CD8-positive, alpha-beta memory T cell (primary cell): ENCODE measurements at places on chromosomes 3 and 15. TPM values are rescaled to one million over a fixed set of nuclear protein-coding genes. Genes with fewer than 3 reads are reported as not detected.

GFM1 gene
- 91.2 TPM for total RNA-seq

DNA sequence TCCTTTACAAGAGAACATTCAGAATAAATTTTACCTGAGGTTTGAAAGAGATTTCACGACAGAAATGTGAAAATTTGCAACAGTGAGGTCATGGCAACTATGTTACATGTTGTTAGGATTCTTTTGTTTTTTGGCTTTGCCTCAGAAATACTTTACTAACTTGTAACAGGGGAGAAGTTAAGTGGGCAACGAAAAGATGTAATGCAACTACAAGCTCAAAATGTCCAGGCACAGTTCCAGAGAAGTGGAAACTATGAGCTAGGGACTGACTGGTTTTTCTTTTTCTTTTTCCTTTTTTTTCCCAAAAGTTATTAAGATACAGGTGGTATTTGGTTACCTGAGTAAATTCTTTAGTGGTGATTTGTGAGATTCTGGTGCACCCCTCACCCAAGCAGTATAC lies 111.5 kb upstream of the PPP2R3A start:
- H3K27me3 ChIP-seq, result no peaks in the 10 kb centered on the region
- H3K27ac ChIP-seq, result no peak overlapping the region
- H3K4me1 ChIP-seq, result no peaks in the 10 kb centered on the region
- no peaks in the 10 kb centered on the region for H3K36me3 ChIP-seq

AGBL1 gene
- total RNA-seq, result not detected

DNA sequence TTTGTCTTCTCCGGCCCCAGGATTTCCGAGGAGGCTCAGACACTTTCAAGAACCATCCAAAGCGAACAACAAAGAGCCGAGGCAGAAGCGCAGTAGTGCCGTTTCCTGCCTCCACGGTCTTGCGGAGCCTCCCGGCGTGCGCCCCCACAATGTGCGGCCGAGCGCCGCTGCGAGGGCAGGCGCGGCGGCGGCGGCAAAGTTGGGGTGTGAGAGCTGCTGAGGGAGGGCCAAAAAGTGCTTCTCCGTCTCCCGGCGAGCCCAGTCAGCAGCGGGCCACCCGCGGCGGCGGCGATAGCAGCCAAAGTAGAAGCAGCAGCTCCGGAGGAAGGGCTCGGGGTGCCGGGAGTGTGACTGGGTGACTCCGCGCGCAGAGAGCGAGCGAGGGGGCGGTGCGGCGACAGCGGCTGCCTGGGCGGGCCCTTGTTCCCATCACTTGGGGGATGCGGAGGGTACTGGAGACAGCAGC lies 749.1 kb downstream of the ROBO1 start:
- no peak overlapping the region for H3K4me3 ChIP-seq
- no peaks in the 10 kb centered on the region for H3K36me3 ChIP-seq
- no peak overlapping the region for H3K27ac ChIP-seq
- no peaks in the 10 kb centered on the region for H3K4me1 ChIP-seq

GRCh38 chr15:76566276-76566675 lies 229.7 kb downstream of the ISL2 start:
- H3K27ac ChIP-seq, result no peak overlapping the region
- no peaks in the 10 kb centered on the region for H3K36me3 ChIP-seq
- no peak for DNase-seq
- no peaks in the 10 kb centered on the region for H3K4me1 ChIP-seq
- no peaks in the 10 kb centered on the region for H3K27me3 ChIP-seq
- H3K4me3 ChIP-seq, result no peak overlapping the region

GRCh38 chr15:39969002-39969394 lies 35.1 kb downstream of the EIF2AK4 start:
- DNase-seq, result no peak
- peaks cover 17% of the 10 kb centered on the region for H3K36me3 ChIP-seq
- H3K27ac ChIP-seq, result no peak overlapping the region
- no peak overlapping the region for H3K4me3 ChIP-seq
- H3K27me3 ChIP-seq, result no peaks in the 10 kb centered on the region

- H3K4me1 ChIP-seq, result no peaks in the 10 kb centered on the region
- H3K36me3 ChIP-seq, result no peaks in the 10 kb centered on the region
- H3K27ac ChIP-seq, result no peak overlapping the region
- no peak overlapping the region for H3K4me3 ChIP-seq
These were observed 203.6 kb upstream of the NR2F2 start for GRCh38 chr15:96126859-96127258.

DNA sequence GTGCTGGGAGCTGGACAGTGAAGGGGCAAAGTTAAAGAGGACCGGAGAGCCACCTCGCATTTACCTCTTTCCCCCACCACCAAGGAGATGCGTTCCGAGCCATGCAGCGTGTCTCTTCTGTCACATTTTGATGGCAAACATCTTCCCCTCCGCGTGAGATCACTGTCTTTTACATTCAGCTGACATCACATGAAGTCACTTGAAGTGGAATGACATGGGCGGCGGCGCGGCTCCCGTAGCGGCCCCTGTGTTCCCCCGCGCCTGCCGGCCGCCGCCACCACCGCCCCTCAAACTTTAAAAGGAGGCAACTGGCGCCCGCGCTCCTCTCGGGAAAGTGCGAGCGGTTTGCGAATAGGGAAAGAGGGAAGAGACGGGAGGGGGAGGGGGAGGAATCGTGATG lies at the start of gene FEZF2:
Gene FEZF2, minus strand, starts transcription at position 336 of the 400 bp plus-strand sequence. CDS start 682 bp downstream, outside the sequence.
- H3K4me3 ChIP-seq, result no peak within 1 kb of the TSS
- peaks cover 17% of the 10 kb centered on the region for H3K27me3 ChIP-seq
- no peak within 1 kb of the TSS for H3K27ac ChIP-seq
- no peaks in the 10 kb centered on the region for H3K36me3 ChIP-seq
- DNase-seq, result no peak

ACOX2 gene
- not detected for total RNA-seq

DNA sequence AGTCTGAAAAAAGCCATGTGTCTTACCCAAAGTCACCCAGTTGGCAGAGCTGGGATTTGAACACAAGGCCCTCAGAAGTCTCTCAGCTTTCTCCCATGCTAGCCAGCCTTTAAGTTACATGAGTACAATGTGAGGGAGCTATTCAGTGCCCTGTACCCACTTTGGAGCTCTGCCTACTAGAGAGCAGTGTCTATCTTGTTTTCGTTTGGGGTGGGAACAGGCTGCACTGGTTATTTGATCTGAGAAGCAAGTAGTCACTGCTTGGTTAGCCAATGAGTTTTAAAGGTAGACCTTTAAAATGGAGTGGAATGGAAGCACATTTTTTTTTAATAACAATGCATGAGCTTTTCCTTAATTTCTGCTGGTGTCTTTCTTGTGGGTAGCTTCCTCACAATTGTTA lies 231.1 kb upstream of the BHLHE40 start:
- no peak overlapping the region for H3K4me3 ChIP-seq
- no peak for DNase-seq
- H3K4me1 ChIP-seq, result peaks cover 18% of the 10 kb centered on the region

DNA sequence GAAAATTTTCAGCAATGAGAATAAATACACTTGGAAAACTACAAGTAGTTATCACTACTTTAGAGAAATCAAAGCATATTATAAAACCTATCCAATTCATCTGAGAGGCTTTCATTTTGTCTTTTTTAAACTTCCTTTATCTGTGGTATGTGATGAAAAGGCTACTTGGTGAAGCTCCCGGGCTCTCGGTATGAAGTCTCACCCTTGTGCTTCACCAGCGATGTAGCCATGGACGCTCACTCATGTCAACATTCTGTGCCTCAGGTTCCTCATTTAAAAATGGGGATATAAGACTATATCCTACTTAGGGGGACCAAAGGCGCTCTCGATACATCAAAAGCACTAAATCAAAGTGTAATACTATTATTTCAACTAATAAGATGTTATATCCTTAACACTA lies 14.9 kb downstream of the SATB1 start:
- no peak for DNase-seq
- H3K4me3 ChIP-seq, result peak overlapping the region; percentile 9
- no peaks in the 10 kb centered on the region for H3K27me3 ChIP-seq

CLDN1 gene
- total RNA-seq, result 0.09 TPM

DNA sequence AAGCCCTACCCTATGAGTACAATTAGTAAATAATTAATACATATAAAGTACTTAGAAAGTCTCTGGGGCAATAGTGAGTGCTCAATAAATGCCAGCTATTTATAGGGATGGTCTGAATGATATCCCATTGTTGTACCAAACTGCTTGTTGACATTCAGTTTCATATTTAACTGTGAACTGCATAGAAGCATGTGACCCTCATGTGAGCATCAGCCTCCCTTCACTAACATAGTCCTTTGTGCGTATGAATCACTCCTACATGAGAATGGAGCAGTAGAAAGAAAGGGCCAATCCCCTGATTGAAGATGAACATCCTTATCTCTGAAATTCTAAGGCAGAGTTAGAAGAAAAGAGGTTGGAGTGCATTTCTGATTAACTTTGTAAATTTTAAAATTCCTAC lies 68.7 kb upstream of the ATP10A start:
- H3K27me3 ChIP-seq, result no peaks in the 10 kb centered on the region
- no peaks in the 10 kb centered on the region for H3K4me1 ChIP-seq
- no peak overlapping the region for H3K4me3 ChIP-seq
- no peak overlapping the region for H3K27ac ChIP-seq
- DNase-seq, result no peak

GRCh38 chr3:9008550-9009255 lies 45.4 kb upstream of the RAD18 start:
- no peaks in the 10 kb centered on the region for H3K4me1 ChIP-seq
- H3K27ac ChIP-seq, result no peak overlapping the region
- H3K27me3 ChIP-seq, result no peaks in the 10 kb centered on the region

GRCh38 chr15:75523011-75523410 lies 56.1 kb downstream of the PTPN9 start:
- no peaks in the 10 kb centered on the region for H3K27me3 ChIP-seq
- H3K36me3 ChIP-seq, result peaks cover 30% of the 10 kb centered on the region
- no peak for DNase-seq
- no peaks in the 10 kb centered on the region for H3K4me1 ChIP-seq
- H3K27ac ChIP-seq, result no peak overlapping the region
- H3K4me3 ChIP-seq, result no peak overlapping the region

- H3K4me1 ChIP-seq, result no peaks in the 10 kb centered on the region
- no peak for DNase-seq
- H3K4me3 ChIP-seq, result no peak overlapping the region
- no peaks in the 10 kb centered on the region for H3K27me3 ChIP-seq
These were observed 53.5 kb downstream of the DTWD1 start for GRCh38 chr15:49674370-49674769.

ESYT3 gene
- total RNA-seq, result 0.07 TPM

- peaks cover 44% of the 10 kb centered on the region for H3K36me3 ChIP-seq
- peaks cover 86% of the 10 kb centered on the region for H3K4me1 ChIP-seq
- no peaks in the 10 kb centered on the region for H3K27me3 ChIP-seq
These were observed 97.7 kb downstream of the RPL39L start for GRCh38 chr3:187041362-187042307.

- no peaks in the 10 kb centered on the region for H3K36me3 ChIP-seq
- no peak overlapping the region for H3K27ac ChIP-seq
- no peaks in the 10 kb centered on the region for H3K27me3 ChIP-seq
- no peak overlapping the region for H3K4me3 ChIP-seq
- DNase-seq, result no peak
These were observed 35.4 kb upstream of the DUSP7 start for GRCh38 chr3:52091586-52092270.
